ENCODE measurements at places on chromosomes 7 and 10. TPM values are rescaled to one million over a fixed set of nuclear protein-coding genes. Genes with fewer than 3 reads are reported as not detected.

DNA sequence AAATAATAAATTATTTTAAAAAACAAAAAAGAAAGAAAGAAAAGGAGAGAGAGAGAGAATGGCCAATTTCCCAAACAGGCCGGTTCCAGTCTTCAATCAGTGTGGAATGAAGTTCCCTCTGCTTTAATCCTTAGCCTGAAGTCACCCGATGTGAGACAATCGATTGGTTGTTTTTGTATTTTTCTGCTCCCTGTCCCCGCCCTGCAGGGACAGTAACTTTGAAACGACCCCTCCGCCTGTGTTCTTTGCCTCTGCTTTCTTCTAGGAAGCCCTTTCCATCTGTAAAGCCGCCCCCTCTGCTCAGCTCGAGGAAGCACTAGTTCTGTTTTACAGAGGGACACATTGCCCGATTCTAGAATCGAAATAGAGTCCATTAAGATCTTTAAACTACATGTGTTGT is 33.4 kb downstream of the FOXL3 start:
- DNase-seq, result no peak

DNA sequence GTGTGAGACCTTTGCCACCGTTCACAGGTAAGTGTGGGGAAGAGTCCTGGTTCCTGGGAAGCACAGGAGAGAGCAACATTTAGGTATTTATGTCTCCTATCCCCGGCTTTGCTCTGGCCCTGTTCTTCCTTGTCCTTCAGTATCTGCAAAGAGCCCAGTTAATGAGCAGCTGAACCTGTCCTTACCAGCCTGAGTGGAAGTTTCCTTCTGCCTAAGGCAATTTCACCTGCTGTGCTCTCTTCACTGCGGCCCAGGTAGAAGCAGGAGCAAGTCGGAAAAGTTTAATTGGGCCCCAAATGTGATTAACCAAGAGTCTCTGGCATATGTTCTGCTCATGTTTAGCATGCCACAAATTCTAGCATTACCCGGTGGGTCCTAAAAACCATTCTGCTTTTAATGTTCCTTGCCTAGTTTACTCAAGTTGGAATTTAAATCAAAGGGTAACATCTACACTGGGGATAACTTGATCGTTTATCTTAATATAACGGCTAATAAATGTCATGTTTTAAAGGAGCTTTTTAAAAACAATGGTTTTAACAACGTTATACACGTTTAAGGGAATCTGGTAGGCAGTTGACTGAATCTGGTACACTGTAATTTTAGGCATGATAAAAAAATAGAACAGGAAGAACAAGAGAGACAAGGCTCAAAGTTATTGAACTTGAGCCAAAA is 817.1 kb downstream of the TYW1 start:
- no peak for DNase-seq

GRCh38 chr7:130400120-130400572 is 19.9 kb downstream of the CPA1 start:
- no peak for DNase-seq

- DNase-seq, result no peak
Measured at GRCh38 chr7:137417464-137417863, 73.9 kb upstream of the PTN start.

DNA sequence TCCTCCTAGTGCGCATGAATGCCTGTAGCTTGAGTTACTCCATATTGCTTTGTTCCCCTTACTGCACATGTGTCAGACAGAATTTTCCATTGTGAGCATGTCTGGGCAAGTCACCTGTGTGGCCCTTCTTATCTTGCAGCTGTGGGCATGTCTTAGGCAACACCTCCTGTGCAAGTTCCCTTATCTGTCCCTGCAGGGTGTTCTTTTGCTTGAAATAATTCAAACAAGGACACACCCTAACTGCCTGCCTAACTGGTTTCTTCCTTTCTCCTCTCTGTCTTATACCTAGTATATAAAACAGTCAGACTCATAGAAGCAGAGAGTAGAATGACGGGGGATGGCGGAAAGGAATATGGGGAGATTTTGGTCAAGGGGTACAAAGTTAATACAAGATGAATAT is 421.1 kb upstream of the SORCS1 start:
- no peak for DNase-seq

DNA sequence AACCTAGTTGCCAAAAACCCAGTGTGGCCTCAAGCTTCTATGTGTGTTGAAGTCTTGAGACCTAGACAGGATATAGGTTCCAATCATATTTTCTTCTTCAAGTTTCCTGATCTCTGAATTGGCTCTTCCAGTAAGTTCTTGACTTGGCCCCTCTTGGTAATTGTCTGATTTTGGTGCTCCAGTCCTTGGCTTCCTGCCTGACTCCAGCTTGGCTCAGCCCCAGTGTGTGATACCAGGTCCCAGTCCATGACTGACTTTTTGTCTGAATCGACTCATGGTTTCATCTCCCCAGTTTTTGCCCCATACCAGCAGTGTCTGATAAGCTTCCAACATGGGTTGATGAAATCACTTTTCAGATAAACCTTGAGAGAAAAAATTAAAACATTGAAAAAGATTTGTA is 72.3 kb downstream of the FAS start:
- DNase-seq, result peak; percentile 58

The JCAD gene
- 4.2 TPM for total RNA-seq

The BCAP29 gene
- 25.1 TPM for total RNA-seq

The CALHM3 gene
- total RNA-seq, result not detected
